Thoracic aorta (tissue), 2 donors: ENCODE measurements at places on chromosomes 7 and 10. TPM values are rescaled to one million over a fixed set of nuclear protein-coding genes. Genes with fewer than 3 reads are reported as not detected.

DNA sequence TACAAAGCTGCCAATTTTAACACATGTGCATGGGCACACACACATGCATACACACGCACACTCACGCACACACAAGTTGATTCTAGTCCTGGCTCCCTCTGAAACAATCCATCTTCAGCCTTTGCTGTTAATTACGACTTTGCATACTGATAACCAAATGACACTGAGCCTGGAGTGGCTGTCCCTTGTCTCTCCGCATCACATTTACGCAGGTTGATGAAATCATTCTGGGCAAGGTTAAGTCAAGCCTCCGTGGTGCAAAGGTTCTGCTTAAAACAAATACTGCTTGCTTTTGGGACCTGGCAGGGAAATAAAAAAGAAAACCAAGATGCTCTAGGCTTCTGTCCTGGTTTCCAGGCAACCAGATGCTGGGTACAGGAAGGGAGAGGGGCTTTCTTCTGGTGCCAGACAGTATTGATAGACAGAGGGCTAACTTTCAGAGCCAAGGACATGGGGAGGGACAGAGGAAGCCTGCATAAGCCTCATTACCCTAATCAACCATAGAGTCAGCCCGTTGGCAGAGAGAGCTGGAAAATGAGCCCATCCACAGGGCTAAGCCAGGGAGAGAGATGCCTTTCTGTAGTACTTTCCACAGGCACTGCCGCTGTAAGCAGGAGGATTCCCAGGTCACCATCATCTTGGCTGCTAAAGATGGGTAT, 233.0 kb downstream of the WDR11 start:
- no peak for DNase-seq

DNA sequence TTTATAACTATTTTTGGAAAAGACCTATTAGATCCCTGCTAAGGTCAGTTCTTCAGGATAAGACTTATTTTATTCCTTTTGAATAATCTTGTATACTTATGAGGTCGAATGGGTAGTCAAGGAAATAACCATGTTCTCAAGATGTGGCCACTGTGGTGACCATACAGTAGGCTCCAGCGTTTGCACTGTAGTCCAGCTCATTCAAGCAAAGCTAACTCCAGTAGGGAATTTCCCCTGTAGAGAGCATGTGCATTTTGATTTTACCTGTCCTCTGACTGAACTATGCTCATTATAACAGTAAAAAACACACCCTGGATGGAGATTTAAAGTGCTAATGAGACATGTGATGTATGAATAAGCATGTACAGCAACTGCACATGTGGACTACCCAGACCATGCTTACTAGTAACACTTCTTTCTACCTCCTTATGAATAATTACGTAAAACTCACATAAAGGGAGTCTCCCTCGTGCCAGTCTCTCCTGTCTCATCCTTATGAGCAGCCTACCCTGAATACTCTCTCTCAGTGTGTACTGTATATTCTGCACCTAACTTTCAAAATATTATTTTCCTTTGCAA, 32.4 kb upstream of the SEMA3E start:
- no peak for DNase-seq

DNA sequence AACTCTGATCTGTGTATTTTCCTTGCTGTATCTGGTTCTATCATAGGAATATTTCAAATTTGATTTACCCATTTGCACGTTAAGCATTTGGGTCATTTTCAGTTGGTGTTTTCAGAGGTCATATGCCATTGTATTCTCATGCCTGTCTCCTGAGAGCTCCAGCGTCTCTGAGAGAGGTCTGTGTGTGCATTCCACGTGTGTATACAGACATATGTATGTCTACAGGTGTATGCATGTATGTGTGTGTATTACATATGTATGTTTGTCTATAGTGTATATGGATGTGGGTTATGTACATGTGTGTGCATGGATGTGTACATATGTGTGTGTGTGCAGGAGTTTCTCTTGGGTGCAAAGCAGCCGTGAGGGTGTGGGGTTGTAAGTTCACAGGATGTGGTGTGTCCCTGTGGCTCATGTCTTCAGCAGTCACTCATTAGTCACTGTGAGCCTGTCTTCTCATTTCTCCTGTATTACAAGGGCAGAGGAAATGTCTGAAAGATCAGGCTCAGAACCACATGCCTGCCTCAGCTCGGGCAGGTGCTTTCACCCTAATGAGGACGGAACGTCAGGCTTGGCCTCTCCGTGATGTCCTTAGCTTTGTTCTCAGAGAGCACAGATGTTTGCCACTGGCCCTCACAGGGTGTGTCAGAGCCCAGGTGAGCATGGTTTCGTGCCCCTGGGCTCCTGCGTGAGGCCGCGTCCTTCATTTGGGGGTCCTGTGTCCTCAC, 101.6 kb downstream of the NKX6-2 start:
- no peak for DNase-seq

DNA sequence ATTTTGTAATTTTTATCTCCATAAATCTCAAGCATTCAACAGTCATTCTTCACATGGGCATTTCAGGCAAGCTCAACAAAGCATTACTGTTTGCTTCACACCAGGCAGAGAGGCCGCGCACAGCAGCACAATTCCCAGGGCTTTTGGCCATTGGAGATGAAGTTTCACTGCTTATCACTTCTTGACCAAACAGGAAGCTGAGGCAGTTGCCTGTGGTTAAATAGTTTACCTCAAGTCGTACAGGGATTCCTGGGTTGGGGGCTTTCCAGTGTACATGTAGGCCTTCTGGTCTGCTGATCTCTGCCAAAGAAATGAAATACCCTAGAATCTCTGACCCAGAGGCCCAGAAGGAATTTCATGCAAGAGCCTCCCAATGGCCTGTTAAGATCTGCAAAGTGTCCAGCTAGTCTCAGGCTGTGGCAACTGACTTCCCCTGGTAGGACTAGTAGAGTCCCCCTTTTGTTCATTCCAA, 11.2 kb upstream of the PRDX3 start:
- DNase-seq = no peak

DNA sequence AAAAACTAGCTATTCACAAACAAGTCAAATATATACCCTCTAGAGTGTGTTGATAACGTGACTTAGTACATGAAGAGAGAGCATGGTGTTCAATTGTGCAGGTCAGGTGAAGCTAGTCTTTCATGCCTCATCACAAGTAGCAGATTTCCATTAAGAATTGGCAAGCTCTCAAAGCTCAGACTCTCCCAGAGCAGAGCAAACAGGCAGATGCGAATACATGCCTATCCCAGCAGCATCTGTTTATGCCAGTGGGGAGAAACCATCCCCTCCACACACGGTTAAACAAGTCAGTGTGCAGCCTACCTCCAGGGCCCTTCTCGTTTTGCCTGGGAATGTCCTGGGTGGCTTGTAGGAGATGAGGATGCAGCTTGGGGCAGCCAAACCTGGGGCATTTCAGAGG, 532.5 kb upstream of the C7orf33 start:
- no peak for DNase-seq

GRM8 gene
- total RNA-seq = not detected

NACAD gene
- total RNA-seq = 10.8 TPM
